ENCODE measurements at places on chromosomes 12 and 14.

- DNase-seq: no peak
Observed at GRCh38 chr14:77140359-77141213, 1.0 kb downstream of the ZDHHC22 start.

DNA sequence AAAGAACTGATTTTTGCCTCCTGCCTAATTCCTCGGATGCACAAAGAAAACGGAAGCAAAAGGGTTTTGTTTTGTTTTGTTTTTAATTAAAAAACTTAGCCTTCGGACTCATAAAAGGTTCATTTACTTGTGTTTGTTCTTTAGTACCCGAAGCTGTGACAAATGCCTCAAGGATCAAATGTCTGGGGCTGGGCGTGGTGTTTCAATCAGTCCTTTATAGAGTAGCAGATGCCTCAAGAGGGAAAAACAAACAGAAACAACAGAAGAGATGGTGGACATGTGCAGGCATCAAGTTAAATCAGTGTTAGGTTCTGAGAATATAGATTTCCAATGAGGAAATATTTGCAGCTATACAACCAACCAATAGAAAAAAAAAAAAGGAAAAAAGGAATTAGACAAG lies 1.6 kb upstream of the WIF1 start:
- DNase-seq: no peak

DNA sequence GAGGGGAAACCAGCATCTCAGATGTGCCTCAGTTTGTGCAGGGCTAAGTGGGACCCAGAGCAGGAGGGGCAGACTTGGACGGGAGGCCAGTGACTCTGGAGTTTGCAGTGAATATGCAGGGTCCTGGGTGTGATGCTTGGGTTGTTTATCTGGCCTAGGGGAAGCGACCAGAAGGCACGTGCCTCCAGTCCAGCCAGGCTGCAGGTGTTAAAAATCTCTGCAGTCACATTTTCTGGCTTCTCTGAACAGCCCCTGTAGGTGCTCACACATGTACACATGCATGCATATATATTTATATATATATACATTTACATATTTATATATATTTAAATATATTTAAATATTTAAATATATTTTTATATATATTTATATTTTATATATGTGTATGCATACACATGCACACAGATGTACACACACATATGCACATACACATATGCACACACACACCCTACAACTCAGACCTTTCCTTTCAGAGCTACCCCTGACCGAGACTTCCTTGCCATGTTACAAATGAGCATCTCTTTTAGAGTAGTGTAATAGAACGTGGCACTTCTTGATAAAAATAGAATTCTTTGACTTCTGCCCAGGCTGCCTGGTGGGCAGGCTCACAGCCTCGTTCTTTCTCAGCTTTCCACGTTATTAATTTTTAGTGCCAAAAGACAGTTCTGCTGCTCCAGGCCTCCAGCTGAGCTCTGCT lies 26.8 kb upstream of the TCL1B start:
- no peak for DNase-seq

- no peak for DNase-seq
Observed at GRCh38 chr14:51855234-51855633, 5.2 kb upstream of the GNG2 start.

DNA sequence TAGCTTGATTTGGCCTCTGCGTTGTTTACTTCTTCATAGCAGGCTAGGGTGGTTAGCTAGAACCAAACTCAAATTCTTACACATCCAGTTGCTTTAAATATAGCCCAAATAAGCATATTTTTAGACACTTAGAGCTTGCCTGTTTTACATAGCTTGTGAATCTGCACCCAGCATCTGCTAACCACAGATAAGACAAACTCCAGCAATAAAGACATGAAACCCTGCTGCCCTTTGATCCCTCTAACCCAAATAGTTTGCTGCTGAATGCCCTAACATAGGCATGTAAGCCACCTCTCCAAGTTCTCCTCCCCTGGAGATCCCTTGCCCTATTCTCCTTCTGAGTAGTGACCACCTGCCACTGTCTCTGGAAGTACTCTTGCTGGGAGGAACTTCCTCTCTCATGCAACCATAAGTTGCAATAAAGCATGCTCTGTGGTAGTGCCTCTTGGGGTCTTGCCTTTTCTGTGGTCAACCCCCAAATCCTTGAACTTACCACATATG lies 185.6 kb downstream of the TMEM117 start:
- DNase-seq: no peak

GRCh38 chr12:102539651-102540553 lies 59.5 kb upstream of the IGF1 start:
- DNase-seq: no peak

DNA sequence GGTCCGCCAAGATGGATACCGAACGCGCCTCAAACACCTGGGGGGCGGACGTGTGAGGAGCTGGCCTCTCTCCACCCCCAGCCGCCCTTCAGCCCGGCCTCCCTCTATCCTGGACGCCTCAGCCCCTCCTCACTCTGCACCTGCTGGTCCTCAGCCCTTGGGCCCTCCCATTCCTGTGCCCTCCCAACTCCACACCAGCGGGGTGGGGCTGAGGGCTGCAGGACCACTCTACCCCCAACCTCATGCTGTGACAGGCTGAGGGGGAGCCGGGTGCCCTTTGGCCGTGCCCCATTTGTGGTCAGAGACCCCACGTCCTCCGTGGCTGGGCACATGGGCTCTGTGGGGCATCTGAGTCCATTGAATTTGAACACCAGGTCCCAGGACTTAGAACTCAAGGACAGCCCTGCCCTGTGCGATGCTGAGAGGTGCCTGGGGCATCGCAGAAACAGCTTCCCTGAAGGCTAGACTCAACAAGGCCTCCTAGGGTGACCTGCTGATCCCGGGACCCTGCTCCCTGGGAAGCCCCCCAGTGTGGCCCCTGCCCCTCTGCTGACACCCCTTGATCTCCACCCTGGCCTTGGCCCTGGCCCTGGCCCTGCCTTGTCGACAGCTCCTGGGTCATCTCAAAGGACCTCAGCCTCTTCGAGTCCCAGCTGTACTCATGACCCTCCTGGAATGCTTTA lies 82.0 kb upstream of the SFSWAP start:
- no peak for DNase-seq

DNA sequence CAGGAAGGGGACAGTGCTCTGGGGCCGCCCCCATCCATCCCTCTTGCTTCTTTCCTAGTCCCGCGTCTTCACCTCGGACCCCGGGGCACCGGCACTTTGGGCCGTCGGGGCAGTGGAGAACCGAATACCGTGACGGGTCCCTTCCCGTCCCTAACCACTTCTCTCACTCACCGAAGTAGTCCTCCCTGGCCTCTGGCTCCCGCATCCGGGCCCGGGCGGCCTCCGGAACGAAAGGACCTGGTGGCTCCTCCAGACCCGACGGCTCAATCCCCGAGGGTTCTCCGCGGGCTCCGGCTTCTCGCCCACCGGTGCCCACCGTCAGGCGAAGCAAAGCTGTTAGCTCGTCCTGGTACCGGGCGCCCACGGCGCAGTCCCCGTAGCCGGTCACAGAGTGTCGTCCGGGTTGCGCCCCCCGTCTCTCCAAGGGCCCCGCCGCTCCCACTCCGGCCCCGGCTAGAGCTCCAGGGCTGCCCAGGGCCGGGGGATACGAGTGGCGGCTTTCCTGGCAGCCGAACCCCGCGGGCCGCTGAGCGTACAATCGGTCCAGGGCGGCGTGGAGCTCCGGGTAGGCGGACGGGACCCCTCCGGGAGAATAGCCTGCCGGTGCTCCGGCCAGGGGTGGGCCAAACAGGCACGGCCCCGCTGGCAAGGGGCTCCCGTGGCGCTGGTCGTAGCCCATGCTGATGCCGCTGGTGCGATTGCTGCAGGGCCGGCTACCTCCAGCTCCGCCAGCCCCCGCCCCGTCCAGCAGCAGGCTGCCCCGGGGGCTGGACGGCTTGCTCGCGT lies 1.1 kb downstream of the AJUBA start:
- DNase-seq: no peak

DNA sequence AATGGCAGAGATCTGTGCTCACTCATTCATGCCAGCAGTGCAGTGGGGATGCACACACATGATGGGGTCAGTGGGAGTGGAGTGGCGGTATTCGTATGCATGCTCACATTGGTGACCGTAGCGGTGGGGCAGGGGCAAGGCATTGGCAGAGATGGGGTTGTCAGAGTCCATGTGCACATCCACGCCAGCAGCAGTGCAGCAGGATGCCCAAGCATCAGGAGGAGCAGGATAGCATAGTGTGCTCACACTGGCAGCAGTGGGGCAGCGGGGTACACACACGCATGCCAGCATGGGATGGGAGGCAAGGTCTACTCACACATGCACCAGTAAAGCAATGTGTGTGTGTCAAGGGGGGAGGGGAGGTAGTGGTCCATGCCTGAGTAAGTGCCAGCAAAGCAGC lies 89.4 kb upstream of the GARIN6 start:
- no peak for DNase-seq

DNA sequence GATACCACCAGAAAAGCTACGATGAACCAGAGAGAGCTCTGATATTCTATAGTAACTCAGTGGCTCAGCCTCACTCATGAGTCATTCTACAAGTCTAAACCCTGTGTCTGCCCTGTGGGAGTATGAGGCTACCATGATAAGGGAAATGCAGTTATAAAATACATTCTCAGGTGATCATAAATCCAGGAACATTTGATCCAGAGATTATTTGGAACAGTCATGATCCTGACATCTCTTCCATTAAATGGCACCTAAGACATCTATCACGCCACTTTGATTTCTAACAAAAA lies 202.6 kb upstream of the RASSF8 start:
- DNase-seq: no peak

DNA sequence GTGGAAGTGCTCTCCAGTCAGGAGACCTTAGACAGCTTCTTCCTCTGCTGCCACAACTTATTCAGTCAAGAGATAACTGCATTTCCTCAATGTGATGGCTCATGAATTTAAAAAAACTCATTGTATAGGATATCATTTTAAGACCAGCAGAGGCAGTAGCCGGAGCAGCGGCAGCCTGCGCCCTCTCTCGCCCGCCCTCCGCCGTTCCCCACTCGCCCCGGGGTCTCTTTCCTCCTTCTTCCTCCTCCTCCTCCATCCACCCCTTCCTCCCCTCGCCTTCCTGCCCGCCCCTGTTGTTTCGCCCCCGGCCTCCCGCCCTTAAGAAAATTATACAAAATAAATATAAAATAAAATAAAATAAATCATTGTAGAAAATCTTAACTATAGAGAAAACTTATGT lies 687.6 kb downstream of the FLRT2 start:
- DNase-seq: no peak

DNA sequence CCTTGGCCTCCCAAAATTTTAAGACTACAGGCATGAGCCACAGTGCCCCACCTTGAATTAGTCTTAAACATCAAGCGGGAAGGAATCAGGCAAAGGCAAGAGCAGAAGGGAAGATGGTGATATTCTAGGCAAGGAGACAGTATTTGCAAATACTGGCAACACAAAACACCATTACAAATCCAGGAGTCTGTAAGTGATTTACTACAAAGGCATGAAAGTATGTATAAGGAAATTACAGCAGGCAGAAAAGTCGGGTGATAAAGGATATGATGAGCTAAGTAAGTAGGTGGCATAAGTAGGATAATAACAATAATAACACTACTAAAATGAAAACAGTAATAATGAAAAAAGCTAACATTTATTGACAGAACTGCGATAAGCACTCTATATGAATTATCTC lies 28.5 kb downstream of the FMNL3 start:
- DNase-seq: no peak

- DNase-seq: no peak
Observed at GRCh38 chr12:41709012-41709411, 435.7 kb downstream of the GXYLT1 start.

- DNase-seq: no peak
Observed at GRCh38 chr12:56159482-56160192, 1.5 kb downstream of the MYL6 start.

DNA sequence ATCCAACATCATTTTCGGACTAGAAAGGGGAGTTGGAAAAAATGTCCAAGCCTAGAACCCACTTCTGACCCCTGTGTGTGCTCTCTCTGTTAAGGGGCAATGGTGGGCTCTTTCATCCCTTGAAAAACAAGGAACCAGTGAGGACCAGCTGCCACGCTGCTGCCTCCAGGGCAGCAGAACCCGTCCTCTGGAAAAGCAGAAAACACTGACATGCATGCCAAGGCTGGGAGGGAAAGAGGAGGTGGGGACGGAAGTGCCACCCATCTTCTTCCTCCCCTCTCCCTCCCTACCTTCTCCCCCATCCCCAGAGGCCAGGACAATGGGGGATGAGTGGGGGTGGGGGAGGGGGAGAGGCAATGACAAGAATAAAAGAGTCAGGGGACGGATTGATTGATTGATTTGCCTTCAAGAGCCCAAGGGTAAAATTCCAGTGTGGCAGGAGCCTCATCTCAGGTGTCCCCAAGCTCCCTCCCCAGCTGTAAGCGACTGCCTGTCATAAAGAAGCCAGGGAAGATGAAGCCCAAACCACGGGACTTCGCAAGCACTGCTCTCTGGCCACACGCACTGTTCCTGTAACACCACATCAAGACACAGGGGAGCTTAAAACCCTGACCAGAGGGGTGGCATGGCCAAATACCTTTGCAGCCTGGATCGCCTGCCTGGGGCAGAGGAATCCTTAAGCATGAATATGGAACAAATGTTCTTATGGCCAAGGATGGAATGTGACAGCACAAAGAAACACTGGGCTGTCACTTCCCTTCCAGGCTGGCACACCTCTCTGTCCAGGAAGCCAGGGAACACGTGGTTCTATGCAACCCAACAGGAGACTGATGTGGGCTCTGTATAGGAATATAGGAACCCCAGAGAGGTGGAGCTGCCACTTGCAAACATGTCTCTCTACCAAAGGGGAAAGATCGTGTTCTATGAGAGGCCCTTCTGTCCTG lies 38.9 kb upstream of the BDKRB2 start:
- DNase-seq: no peak

GRCh38 chr12:65330331-65330730 lies 51.8 kb downstream of the MSRB3 start:
- DNase-seq: no peak

- no peak for DNase-seq
Observed at GRCh38 chr12:55935738-55936151, 4.8 kb downstream of the DGKA start.

- no peak for DNase-seq
Observed at GRCh38 chr14:47186486-47186885, 488.9 kb downstream of the MDGA2 start.

- DNase-seq: no peak
Observed at GRCh38 chr14:30053103-30053502, 125.5 kb upstream of the PRKD1 start.

- no peak for DNase-seq
Observed at GRCh38 chr14:104953896-104954656, 24.1 kb downstream of the AHNAK2 start.

- no peak for DNase-seq
Observed at GRCh38 chr12:90953956-90954421, 987 bp downstream of the CCER1 start.

DNA sequence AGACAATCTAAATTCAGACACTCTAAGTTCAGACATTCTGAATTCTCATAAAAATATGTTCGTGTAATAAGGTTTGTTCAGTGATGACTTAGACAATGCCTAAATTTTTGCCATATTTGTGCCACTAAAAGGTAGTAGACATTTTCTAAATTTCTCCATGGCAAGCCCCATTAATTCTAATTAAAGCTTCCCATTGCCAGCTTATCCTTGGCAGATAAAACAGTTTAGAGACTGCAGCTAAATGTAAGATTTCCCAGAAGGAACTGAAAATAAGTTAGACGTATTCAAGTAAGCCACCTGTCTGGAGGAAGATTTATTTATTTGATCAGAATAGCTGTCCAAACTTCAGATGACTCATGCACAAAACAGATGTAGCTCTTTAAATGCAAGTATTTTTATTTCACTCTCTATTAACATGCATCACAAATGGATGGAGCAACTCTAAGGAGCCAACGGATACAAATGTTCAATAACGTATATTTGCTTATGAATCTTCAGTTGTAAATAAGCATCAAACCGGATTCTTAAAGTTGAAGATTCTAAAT lies 130.4 kb downstream of the SLC2A13 start:
- DNase-seq: no peak

GRCh38 chr12:100778967-100779590 lies 15.5 kb upstream of the ANO4 start:
- DNase-seq: no peak
